ENCODE measurements at places on chromosomes 11 and 22.
A peak's percentile ranks its signal among the peaks of the same experiment; 100 is the strongest.

- DNase-seq: peak; percentile 71
Observed at GRCh38 chr11:57568330-57568766, 876 bp upstream of the UBE2L6 start.

- DNase-seq: no peak
Observed at GRCh38 chr22:50572965-50573364, 5.3 kb downstream of the CPT1B start.

DNA sequence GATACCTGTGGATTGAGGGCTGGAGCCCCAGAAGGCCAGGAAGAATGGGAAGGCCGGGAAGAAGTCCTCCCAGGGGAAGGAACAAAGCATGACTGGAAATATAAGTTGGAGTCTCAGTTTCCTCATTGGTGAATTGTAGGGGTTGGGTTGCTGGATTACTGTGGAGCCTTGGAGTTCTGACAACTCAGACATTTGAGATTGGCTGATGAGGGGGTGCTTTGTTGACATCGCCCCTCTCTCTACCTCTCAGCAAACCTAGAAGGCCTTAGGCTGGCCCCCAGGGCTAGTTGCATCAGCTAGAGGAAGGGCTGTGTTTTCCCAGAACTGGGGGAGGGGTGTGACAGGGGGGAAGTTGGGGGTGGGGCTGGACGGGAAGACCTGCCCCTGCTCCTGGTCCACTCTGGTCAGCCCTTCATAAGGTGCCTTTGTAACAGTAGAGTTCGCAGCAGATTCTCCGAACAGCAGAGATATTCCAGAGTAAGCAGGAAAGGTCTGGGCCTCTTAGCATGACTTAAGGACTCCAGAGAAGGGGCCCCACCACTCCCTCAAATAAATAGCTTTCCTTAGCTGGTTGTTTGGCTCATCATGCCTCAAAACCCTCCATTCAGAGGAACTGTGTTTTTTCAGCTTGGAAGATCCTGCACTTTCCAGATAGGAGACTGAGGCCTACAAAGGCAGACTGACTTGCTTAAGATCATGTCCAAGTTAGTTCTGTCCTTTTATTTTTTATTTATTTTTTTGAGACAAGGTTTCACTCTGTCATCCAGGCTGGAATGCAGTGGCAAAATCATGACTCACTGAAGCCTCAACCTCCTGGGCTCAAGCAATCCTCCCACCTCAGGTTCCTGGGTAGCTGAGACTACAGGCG lies 12.5 kb upstream of the THRSP start:
- no peak for DNase-seq

DNA sequence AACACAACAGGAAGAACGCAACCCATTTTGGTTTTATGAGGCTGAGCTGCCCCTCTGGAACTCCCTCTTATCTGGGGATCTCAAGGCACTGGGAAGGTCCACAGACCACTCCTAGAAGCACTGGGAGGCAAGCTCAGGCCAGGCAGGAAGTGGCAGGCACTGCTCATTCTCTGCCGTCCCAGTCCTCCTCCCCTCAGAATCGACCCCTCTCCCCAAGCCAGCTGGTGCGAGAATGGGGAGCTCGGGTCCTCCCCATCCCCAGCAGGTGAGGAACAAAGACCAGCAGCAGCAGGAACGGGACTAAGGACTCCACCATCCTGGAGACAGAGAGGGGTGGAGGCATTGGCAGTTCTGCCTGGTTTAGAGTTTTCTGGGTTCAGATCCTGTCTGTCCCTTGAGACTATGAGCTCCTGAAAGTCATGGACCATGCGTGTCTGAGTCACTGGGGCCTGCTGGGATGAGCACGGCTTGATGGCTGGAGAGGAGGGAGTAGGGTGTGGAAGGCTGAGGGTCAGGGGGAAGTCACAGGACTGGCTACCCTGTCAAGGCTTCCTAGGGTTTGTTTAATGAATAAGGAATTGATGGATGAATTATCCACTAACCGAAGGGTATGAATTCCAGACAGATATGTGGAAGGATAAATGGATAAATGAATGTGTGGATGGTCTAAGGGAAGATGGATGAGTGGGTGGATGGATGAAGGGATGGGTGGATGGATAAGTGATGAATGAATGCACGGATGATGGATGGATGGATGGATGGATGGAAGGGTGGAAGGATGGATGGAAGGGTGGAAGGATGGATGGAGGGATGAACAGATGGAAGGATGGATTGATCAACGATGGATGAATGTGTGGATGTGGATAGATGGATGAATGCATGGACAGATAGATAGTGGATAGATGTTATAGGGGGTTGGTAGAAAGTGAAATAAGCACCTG lies 6.4 kb downstream of the MYEOV start:
- no peak for DNase-seq

DNA sequence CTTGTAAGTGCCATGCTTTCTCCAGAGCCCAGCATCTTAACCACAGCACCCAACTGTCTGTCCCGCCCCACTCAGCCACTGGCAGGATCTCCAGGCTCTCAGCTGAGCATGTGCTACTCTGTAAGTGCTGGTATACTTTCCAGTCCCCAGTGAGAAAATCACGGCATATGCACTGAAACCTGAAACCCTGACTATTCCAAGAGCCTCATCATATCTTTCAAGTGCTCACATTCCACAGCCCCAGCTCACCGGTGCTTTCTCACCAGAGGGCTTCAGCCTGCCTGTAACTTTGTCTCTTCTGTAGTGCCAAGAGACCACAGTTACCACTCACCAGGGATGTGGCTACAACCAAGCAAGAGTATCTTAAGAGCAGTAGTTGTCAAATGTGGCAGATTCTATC lies 24.4 kb upstream of the PAMR1 start:
- DNase-seq: no peak
